Sigmoid colon (tissue), 7 donors: ENCODE measurements at places on chromosomes 2 and 18. TPM values are rescaled to one million over a fixed set of nuclear protein-coding genes. Genes with fewer than 3 reads are reported as not detected.

- no peak for DNase-seq
Observed at GRCh38 chr2:51084750-51085149, 52.8 kb upstream of the NRXN1 start.

DNA sequence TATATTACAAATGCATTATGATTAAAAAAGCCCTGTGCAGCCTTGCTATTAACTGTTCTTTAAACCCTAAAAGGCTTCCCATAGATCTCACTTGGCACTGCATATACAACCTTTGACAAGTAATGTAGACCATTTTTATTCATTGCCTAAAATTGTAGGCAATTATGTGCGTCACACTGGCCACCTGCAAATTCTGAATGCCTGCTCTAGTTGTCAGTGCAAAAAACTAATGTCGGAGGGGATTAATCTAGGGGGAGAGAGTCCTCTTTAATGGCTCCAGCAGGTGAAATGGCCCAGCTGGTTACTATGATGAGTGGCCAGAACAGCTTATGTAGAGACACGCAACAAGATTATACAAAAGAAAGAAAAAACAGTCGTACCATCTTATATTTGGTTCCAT is 123.2 kb downstream of the OLA1 start:
- DNase-seq, result no peak

DNA sequence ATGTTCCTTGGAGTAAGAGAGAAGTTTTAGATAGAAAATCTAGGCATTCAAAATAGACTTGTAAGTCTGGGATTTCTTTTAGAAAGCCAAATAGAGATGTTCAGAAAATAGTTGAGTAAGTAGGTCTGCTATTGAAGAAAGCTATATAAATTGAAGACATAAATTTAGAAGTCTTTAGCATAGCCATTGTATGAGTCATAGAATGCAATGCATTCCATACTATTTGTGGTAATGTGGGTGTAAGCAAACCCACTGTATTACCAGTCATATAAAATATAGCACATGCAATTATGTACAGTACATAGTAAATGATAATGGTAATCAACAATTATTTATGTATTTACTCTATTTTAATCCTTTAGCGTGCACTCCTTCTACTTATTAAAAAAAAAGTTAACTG is 14.1 kb downstream of the MC4R start:
- DNase-seq, result no peak

DNA sequence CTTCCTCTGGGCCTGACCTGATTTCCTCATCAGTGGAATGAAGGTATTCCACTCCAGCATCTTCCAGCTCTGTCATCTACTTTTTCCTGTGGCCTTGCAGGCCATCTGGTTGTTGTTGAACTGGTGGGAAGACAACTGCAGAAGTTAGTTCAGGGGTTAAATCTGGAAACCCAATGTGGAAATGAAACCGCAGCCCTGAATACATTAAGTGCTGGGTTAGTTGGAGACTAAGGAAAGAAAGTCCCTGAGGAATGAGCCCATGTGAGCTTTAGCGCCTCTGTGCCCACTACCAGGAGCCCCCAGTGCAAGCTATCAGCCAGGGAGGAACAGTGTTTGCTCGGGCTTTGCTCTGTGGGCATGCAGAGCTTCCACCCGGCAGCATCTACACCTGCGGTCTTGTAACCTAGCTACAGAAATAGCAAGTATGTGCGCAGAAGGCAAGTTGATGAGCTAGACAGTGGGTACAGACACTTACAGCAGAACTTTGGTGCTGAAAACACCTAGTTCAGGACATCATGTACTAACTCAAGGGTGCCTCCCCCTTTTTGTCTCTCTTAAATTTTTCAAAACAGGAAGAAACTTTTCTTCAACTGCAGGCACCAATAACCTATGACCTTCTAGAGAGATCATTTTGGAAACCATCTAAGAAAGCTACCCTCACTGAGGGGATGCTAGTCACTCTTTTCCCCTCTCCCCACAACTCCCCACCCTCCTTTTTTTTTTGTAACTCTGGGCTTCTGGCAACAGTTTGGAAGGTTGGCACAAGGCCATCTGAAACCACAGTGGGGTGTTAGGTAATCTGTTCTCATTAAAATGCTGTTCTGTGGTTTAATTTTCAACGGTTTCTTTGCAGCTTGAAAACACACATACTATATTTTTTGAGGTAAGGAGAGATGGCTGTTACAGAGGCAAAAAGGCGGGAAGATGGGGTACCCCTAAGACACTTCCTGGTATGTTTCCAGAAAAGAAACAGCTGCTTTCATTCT is 18.3 kb upstream of the CXCR4 start:
- no peak for DNase-seq

DNA sequence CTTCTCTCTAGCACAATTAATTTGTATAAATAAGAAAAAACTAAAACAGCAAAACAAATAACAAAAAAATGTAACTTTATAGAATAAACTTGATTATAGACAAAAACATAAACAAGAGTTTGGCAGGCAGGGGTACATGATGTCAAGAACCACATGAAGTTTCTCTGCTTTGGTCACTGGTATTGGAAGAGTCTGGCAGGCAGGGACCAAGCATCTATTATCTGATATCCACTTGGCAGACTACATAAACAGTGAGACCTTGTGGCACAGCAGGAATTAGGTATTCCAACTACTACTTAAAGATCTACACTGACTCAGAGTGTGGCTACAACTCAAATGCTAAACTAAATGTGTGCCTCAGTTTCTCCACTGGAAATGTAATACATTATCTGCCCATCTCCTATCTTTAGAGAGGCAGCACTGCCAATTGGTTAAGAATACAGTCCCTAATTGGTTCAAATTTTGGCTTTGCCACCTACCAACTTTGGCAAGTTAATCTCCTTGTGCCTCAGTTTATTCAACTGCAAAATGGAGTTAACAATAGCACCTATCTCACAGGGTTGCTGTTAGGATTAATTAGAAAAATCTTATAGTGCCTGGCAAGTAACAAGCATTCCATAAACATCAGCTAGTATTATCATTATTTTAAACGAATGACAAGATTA is 2.7 kb downstream of the MAP4K3 start:
- no peak for DNase-seq

The ITGAV gene
- total RNA-seq, result 72.4 TPM
